NCI-H2081 treated with DMSO at 0.1 percent for 48 hours (cell line): ENCODE measurements at places on chromosomes 11 and 22.

DNA sequence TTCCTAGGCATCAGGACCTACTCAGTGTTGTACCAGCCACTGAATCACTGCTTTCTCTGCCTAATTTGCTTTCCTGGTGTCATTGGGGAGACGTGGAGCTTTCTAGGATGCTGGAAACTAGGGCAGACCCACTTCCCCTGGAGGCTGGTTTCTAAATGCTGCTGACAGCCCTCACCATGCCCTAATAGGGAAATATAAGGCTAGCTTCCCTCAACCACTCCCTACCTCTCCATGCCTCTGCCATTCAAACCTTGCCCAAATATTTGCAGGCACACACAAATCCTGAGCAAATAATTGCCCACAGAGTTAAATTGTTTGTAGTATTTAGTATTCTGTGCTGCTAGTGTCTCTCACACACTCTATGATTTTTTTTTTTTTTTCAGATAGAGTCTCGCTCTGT, 310.2 kb downstream of the DDX10 start:
- peak; percentile 14 for DNase-seq

- no peak for DNase-seq
Measured at GRCh38 chr22:19194766-19195536, 16.4 kb upstream of the SLC25A1 start.

- DNase-seq, result no peak
Measured at GRCh38 chr22:26830837-26831236, 173.4 kb downstream of the MIAT start.

DNA sequence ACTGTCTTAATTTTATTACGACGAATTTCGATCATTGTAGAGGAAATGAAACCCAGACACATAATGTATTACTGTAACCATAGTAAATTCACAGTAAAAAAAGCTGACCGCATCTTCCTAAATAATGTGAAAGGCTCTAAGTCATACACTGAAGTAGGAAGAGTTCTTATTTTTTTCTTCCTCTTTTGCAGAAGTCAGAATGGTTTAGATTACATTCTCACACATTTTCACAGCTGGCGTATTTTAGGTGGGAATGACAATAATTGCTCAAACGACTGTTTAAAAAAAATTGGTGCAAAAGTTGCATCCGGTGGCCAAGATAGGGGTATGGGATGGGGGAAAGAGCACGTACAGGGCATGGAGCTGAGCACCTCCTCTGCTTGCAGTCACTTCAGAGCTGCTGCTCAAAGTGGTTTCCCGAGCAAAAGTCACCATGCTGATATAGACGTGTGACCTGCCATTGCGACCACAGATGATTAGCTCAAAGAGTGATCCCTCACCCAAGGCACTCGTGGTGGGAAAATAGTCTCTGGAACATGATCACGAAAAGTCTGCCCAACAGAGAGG, 35.3 kb downstream of the MMP13 start:
- DNase-seq, result no peak

- DNase-seq, result no peak
Measured at GRCh38 chr11:5247472-5248192, 2.0 kb downstream of the HBG1 start.

- DNase-seq, result no peak
Measured at GRCh38 chr11:13745165-13745564, 76.7 kb downstream of the FAR1 start.

DNA sequence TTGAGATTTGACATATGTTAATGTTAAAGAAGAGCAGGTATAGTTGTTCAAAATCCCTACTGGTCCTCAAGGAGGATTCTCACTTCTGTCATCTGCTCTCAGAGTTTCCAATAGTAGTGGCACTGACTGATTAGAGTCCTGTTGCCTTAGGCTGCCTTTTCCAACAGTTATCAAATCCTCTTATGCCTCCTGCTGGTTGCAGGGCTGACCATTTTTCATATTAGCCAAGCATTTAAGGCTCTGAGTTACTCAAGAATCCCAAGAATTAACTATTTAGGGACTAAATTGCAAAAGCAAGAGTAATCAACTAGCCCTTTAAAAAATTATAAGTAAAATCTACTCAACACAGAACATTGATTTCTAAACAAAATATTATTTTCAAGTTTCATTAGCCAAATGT, 212.0 kb upstream of the CHORDC1 start:
- DNase-seq, result no peak

DNA sequence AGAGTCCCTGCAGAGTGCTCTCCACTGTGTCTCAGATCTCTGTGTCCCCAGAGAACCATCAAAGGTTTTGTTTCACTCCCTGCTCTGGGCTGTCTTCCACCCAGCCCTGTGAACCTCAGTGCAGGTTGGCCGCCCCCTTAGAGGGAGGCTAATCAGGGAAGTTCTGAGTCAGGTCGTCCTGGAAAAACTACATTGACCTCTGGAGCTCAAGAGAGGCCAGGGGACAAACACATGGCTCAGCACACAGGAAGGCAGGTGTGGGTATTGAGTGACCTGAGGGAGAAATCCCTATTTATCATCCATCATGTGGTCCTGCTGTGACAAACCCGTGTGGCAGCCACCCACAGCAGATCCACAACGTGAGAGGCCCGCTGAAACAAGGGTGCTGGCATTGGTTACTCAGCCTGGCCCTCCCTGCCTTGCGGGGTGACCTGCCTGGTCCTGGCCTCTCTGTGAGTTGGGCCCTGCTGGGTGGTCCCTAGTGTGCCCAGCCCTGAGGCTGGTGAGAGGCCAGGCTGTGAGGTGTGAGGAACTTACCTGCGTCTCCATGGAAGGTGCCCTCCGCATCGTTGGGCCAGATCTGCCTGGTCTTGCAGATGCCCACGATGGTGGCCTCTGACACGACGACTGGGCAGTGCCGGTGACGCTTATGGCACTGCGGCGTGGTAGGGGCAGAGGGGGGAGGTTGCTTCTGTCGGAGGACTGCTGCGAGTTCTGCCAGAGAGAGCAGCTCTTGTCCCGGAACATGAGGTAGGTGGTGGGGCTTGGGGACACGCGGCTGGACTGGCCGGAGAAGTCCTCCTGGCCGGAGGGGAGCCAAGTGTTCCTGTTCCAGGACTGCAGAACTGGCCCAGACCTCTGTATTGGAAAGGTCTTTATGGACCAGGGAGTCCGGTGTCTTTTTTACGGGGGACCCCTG, 669 bp upstream of the BCR start:
- no peak for DNase-seq
